Hepatic stellate cell (primary cell): ENCODE measurements at places on chromosomes 3 and 15.

DNA sequence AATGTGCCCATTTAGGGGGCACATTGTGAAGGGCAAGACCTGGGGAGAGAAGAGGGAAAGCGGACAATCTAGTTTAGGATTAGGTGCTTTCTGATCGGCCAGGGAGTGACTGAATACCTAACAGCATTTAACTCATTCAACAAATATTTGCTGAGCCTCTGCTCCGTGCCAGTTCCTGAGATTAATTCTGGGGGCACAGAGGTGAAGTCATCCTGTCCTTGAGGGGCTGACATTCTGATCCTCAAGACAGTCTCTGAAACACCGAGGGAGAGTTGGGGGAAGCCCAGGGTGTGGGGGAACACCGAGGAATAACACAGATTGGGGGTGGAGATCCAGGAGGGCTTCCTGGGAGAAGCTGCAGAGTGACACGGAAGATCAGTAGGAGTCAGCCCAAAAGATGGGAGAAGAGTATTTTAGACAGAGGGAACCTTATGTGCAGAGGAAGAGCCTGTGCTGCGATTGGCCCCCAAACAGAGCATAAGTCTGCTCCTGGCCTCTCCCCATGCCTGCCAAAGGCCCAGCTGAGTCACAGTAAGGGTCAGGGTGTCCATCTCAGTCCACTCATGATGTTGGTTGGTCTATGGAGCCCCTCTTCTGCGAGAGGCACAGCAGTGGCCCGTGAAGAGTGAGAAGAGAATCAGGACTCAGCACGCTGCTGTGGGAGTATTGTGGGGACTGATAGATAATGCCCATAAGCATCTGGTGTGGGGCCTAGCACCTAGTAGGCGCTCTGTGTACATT is 60.2 kb downstream of the AMOTL2 start:
- DNase-seq, result no peak

GRCh38 chr3:50202353-50203112 is 2.5 kb upstream of the SLC38A3 start:
- no peak for DNase-seq

DNA sequence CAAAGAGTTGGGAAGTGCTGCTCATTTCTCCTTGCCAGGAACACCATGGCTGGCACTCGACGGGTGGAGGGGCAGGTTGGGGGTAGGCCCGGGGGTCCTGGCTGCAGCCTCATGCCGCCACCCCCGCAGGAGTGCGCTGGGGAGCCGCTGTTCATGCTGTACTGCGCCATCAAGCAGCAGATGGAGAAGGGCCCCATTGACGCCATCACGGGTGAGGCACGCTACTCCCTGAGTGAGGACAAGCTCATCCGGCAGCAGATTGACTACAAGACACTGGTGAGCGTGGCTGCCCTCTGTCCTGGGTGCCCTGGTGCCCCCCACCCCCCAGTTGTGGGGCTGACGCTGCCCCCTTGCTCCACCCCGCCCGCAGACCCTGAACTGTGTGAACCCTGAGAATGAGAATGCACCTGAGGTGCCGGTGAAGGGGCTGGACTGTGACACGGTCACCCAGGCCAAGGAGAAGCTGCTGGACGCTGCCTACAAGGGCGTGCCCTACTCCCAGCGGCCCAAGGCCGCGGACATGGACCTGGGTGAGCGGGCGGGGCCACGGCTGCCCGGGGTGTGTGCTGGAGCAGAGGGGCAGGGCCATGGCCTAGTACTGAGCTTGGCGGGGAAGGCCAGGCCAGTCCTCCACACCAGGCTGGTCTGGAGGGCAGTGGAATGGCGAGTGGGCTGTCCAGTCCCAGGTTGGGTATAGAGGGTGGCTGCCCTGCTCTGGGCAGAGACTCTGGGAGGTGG is 45.1 kb downstream of the PLXNA1 start:
- DNase-seq, result no peak

DNA sequence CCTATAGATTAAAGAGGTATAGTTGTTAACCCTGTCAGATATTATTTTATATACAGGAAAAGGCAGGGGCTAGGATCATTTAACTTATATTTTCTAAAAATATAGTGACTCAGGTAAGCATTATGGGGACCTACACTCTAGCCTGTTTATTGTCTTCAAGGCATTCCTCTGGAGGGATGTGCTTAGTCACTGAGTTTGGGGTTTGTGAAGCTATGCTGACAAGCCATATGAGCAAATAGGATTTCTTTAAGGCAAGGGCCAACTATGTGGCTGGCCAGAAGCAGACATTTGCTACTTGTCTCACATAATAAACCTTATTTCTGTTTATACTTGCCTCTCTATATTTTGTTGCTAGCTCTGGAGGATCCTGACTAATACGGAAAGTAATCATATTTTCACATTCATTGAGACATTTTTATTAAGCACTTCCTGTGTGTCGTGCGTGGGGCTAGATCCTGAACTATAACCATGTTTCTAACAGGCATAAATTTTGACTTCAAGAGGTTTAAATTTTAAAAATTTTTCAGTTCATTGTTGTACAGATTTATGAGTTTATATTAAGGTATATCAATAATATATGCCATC is 153.4 kb downstream of the OTOL1 start:
- no peak for DNase-seq

DNA sequence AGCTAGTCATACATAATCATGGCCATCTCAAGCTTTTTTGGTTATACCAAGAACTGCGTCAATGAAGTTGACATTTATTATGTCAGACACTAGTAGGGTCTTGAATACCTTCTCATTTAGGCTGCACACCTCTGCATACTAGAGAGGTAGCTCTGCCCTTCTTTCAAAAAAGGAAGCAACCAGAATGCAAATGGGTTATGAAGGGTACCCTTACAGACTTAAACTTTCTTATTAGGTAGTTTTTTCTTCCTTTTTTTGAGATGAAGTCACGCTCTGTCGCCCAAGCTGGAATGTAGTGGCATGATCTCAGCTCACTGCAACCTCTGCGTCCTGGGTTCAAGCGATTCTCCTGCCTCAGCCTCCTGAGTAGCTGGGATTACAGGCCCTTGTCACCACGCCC is 3.3 kb downstream of the PCNP start:
- DNase-seq, result no peak
